ENCODE measurements at places on chromosomes 16 and 17.
A peak's percentile ranks its signal among the peaks of the same experiment; 100 is the strongest.

DNA sequence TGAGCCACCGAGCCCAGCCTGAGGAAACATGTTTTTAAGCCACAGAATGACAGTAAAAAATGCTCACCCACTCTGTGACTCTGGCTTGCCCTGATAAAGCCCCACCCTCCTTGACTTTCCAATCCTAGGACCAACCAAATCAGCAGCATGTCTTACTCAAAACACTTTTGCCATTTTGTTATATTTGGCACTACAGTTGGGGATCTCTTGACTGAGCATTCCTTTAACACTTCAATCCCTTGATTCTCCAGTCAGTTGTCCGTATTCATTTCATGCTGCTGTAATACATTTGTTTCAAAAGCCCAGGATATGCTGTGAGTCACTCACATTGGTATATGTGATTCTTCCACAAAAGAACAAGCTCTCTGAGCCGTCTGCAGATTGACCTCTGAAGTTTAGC lies 8.2 kb downstream of the MYH3 start:
- no peak for DNase-seq

DNA sequence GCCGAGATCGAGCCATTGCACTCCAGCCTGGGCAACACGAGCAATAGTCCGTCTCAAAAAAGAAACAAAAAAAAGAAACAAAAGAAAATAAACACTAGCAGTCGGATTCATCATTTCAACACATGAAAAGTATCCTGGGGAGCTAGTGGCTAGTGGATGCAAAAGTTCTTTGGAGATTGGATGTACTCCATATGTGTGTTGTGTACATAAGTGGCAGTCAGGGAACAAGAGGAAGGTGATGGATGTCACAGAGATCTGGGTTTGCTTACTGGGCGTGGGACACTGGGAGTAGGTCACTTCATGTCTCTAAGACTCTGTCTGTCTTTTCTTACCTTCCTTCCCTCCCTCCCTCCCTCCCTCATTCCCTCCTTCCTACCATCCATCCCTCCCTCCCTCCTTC lies 35.4 kb downstream of the MRC2 start:
- DNase-seq: no peak

GRCh38 chr16:17367036-17367435 lies 103.7 kb downstream of the XYLT1 start:
- DNase-seq: no peak

DNA sequence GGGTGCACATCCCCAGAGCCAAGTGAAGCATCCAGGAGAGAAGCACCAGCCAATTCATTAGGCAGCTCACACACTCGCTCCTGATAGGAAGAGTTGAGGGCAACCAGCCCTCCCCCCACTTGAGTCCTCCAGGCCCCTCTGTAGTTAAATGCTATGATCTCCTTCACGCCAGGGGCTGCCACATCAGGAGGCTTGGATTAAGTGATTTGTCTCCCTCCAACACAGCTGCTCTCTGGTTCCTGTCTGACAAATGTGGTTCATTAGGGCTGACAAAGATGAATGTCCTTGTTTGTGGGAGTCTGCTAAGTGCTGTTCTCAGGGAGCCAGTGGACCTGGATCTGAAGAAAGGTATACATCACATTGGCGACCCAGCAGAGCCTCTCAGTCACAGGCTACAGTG lies 94.5 kb upstream of the WSCD1 start:
- no peak for DNase-seq

- DNase-seq: no peak
Measured at GRCh38 chr17:13253733-13254410, 236.0 kb upstream of the ELAC2 start.

DNA sequence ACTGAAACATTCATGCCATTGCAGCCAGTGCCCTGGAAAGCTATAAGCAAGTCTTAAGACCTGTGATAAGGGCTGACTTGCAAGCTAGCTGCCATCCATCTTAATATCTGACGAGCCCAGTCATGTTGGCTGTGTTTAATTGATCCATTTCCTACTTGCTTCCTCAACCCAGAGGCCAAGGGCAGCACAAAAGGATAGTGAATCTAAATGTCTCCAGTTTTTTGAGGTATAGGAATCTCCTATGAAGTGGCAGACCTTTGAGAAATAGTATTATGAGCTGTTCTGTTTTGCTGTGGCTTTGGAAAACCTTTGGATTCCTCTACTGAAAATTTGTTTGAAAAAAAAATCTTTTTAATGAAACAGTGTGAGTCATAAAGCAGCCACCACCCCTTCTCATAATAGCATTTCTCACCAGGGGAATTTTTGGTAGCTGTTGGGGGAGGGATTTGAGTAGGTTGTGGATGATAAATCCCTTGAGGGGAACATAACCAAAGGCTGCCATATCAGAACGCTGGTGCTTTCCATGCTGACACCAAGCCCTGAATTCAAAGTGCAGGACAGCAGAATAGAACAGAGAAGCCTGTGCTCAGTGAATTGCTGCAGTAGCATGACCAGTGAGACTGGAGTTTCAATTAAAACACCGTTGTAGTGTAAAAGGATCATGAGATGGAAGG lies 12.9 kb downstream of the ZNRF1 start:
- no peak for DNase-seq

DNA sequence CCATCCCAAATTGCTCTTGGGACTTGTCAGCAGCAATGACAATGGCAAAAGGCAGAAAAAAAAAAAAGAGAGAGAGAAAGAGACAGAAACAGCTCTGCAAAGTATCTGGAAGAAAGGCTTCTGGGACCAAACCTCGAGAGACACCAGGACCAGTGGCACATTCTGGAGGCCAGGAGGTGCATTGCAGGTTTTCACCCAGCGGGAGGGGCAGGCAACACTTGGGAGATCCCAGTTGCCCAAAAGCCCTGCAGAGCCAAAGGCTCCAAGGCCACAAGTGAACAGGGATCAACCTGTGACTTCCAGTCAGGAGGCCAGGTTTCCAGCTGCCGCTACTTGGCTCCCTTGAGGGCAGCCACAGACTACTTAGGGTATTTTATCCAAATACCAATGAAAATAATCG lies 110.8 kb upstream of the CDH5 start:
- DNase-seq: no peak

DNA sequence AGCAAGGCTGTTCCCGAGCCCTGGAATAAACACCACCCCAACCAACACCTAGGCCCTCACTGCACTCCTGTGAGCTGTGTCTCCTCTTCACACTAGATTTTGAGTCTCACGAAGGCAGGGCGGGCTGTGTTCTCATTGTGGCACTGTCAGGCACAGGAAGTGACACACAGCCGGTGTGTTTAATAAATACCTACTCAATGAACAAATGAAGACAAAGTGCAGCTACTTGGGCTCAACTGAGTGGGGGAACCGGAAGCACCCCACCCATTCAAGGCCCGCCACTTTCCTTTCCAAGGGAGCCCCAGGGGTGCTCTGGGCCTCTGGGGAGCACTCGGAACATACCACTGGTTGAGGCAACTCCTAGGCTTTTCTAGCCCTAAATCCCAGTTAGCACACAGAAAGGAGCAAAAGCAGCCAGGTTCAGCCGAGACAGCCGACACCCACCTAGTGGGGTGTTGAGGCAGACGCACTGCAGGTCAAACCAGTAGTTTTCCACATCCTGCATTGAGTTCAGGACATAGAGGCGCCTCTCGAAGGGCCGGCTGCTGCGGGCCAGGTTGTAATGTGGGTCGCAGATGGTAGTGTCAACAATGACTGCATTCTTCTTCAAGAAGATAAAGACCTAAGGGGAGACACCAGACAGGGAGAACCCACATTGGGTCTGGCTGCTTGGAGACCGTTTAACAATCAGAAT lies 57.7 kb downstream of the GTF3C1 start:
- no peak for DNase-seq

- no peak for DNase-seq
Measured at GRCh38 chr17:48486557-48486956, 44.3 kb downstream of the HOXB1 start.

GRCh38 chr17:64425191-64425590 lies 23.7 kb upstream of the MILR1 start:
- DNase-seq: no peak

GRCh38 chr17:1480747-1481465 lies 11.6 kb downstream of the MYO1C start:
- DNase-seq: no peak

DNA sequence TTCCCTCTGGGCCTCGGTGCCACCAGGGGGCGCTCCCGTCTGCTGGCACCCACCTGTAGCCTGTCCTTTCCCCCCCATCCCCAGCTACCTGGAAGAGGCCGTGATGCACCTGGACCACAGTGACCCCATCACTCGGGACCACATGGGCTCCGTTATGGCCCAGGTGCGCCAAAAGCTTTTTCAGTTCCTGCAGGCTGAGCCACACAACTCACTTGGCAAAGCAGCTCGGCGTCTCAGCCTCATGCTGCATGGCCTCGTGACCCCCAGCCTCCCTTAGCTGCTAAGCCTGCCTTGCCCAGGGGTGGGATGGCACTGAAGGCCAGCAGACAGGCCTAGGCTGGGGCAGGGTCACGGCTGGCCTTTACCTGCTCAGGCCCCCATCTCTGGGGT lies 818 bp upstream of the NRN1L start:
- no peak for DNase-seq

- DNase-seq: no peak
Measured at GRCh38 chr16:83813823-83814658, 6.3 kb downstream of the HSBP1 start.

- no peak for DNase-seq
Measured at GRCh38 chr17:7184647-7185046, 5.5 kb upstream of the ASGR1 start.

DNA sequence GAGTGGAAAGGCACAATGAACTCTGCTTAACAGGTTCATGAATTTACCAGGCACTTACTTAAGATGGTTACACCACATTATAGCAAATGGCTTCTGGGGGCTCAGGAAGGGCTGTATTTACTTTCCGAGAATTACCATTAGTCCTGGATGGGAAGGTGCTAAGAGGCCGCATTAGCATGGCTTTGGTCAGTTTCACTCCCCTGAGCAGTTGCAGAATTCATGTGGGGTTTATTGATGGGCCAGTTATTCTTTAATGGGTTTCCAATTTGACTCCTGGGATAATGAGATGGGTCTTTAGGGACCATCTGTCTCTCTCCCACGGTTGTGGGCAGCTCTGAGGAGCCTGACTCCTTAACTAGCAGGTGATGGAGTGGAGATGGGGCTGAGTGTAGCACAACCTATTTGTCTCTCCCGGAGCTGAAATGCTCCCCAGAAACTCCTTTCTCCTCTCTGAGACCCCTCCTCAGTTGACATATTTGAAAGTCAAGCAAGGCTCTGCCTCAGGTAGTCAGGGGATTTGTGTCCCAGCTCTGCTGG lies 652.5 kb downstream of the HS3ST4 start:
- DNase-seq: no peak

DNA sequence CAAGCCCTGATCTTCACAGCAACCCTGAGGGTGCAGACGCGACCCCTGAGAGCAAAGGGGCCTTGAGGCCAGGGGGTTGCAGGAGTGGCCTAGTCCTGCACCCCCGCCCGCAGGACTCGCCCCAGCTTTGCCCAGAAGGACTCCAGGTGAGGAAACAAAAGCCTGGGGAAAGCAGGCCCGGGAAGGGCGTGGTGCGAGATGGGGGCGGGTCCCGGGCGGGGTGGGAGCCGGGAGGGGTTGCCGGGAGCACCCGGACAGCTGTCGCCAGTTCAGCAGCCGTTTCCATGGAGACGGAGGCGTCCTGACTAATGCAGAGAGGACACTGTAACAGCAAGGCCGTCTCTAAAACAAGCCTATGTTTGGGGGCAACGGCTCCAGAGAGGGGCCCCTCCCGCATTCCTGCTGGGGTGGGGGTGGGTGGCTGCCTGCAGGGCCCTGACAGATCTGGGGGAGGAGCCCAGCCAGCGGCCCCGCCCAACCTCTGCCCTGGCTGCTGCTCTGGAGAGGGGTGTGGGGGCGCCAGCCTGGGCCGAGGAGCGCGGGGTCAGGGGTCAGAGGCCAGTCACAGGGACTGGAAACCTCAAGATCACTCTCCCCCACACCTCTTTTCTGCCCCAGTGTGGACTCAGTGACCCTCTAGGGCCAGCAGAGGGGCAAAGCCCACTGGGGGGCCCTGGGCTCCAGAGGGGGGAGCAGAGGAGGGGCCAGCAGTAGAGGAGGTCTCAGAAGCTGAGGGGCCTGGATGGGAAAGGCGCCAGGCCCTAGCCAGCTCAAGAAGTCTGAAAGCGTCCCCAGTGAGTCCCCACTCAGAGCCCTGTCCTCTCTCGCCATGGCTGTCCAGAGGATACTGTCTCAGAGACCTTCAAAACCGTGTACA lies 3.1 kb upstream of the TPPP3 start:
- no peak for DNase-seq

- DNase-seq: peak; percentile 31
Measured at GRCh38 chr17:76141212-76142038, at the start of gene FOXJ1. Gene FOXJ1, minus strand, starts transcription at chr17:76141245. Its CDS starts 850 bp downstream, at chr17:76140395.

GRCh38 chr17:58280480-58281217 lies at the start of gene MPO:
Gene MPO, minus strand, starts transcription at chr17:58280935. Its CDS starts 177 bp downstream, at chr17:58280758.
- DNase-seq: no peak

- DNase-seq: no peak
Measured at GRCh38 chr16:88430524-88431446, 22.3 kb upstream of the ZFPM1 start.

DNA sequence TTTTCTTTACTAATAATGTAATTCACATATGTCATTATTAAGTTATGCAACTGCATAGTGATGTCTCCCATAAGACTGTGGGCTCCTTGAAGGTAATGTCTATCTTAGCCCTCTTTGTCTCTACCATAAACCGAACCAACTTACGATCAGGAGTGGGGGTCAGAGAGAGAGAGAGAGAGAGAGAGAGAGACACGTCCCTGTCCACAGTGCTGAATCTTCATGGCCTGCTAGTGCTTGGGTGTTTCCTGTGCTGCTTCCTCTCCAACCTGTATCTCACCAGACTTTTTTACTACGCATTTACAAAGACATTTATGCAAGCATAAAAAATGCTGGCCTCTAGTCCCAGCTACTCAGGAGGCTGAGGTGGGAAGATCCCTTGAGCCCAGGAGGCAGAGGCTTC lies 52.2 kb upstream of the HAPSTR1 start:
- no peak for DNase-seq

- no peak for DNase-seq
Measured at GRCh38 chr17:9472541-9472940, 103.1 kb downstream of the STX8 start.

GRCh38 chr16:2535625-2536013 lies 2.2 kb upstream of the PDPK1 start:
- DNase-seq: no peak

GRCh38 chr16:74450236-74450635 lies 29.0 kb upstream of the CLEC18B start:
- no peak for DNase-seq

DNA sequence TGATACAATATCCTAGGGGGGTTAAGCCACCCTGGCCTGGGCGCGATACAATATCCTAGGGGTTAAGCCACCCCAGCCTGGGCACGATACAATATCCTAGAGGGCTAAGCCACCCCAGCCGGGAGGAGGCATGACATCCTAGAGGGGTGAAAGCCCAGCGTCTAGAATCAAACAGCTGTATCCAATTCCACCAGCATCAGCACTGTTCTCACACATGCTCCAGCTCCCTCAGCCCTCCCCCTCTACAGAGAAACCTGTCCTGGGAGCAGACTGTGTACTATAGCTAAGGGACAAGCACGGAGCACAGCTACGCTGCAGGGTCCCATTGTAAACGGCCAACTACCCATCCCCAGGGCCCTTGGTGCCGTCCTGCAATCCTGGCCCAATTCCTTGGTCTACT lies 6.2 kb downstream of the GINS2 start:
- DNase-seq: no peak

Measured in glomerular endothelial cell (primary cell).